ENCODE measurements at places on chromosomes 2 and 18.

GRCh38 chr2:119180892-119181291 lies 22.3 kb upstream of the C1QL2 start:
- no peak for DNase-seq

GRCh38 chr2:131043199-131044074 lies 49.8 kb downstream of the FAM168B start:
- no peak for DNase-seq

DNA sequence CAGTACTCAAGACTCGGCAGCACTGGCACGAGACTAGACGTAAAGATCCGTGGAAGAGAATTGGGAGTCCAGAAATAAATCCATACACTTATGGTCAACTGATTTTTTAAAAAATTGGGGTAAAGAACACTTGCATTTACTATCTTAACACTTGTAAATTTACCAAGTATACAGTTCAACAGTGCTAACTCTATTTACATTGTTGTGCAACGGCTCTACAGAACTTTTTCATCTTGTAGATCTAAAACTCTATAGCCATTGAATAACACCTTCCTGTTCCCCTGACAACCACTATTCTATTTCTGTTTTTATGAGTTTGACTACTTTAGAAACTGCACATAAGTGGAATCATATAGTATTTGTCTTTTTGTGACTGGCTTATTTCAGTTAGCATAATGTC lies 129.4 kb upstream of the SP3 start:
- DNase-seq: no peak

DNA sequence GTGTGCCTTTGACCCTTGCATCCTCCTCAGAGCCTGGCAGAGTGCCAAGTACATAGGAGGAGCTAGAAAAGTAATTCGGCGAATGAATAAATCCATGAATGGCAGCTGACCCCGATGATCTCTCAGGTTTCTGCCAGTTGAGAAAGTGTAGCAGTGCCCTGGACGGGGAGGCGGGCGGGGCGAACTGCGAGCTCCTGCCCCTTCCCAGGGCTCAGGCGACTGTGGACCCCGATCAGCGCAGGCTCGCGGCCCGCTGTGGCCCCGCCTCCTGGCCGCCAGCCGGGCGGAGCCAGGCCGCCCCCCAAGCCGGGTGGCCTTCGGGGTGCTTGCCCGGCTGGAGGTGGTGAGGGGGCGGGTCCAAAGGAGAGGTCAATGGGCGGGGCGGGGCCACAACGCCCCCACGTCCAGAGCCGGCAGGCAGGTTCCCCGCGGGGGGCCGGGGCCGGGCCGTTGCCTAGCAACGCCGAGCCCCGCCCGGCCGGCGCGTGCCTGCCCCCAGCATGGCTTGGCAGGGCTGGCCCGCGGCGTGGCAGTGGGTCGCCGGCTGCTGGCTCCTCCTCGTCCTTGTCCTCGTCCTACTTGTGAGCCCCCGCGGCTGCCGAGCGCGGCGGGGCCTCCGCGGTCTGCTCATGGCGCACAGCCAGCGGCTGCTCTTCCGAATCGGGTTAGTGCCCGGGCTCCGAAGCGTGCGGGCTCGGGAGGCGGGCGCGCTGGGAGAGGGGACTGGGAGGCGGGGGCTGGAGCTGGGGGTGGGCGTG lies 30.6 kb upstream of the TMBIM1 start:
- DNase-seq: peak; percentile 46

GRCh38 chr18:40168026-40168425 lies 1787.0 kb upstream of the PIK3C3 start:
- DNase-seq: no peak

DNA sequence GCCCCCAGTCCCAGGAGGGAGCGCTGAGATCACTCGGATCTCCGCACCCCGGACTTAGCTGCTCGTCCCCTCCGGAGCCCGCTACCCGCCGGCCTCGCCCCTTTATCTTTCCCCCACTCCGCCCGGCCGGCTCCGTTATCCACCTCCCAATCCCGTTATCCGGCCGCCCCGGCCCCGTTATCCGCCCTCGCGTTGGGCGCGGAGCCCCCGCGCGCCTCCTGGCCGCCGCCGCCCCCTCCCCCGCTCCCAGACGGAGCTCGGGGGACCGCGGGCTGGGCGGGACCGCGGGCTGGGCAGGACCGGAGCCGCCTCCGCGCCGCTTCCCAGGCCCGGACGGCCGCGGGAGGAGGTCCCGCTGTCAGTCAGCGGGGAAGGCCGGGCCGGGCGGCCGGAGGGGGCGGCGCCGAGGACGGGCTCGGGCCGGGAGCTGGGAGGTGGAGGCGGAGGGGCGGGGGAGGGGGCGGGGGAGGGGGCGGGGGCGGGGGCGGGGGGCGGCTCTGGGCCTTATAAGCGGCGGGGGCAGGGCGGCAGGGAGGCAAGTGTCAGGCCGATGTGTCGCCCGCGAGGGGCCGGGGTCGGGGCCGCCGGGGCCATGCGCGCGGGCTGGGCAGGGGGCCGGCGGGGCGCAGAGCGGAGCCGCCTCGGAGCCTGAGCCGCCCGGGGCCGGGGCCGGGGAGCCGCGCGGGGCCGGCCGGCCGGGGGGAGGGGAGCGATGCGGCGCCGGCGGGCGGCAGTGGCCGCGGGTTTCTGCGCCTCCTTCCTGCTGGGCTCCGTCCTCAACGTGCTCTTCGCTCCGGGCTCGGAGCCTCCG lies at the start of gene PKDCC:
Gene PKDCC, plus strand, starts transcription at position 534 of the 811 bp plus-strand sequence. Its CDS starts 179 bp downstream, at position 713.
- DNase-seq: peak; percentile 61

GRCh38 chr2:128421286-128421685 lies 102.6 kb upstream of the HS6ST1 start:
- no peak for DNase-seq

DNA sequence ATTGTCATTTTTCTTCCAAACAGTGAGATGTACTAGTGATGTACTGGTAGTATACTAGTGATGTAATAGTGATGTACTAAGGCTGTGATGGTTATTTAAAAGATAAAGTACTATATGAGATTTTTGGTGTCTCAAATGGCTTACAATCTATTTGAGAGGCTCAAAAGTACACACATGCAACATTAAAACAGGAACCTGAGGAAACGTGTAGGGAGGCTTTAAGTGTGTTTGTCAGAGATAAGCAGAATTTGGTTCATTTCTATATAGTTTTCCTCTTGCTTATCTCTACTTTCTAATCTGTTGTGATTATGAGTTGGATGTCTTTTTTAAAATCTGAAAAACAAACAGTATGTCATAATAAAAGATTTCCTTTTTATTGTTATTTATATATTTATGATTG lies 100.9 kb upstream of the SERTAD2 start:
- DNase-seq: no peak

DNA sequence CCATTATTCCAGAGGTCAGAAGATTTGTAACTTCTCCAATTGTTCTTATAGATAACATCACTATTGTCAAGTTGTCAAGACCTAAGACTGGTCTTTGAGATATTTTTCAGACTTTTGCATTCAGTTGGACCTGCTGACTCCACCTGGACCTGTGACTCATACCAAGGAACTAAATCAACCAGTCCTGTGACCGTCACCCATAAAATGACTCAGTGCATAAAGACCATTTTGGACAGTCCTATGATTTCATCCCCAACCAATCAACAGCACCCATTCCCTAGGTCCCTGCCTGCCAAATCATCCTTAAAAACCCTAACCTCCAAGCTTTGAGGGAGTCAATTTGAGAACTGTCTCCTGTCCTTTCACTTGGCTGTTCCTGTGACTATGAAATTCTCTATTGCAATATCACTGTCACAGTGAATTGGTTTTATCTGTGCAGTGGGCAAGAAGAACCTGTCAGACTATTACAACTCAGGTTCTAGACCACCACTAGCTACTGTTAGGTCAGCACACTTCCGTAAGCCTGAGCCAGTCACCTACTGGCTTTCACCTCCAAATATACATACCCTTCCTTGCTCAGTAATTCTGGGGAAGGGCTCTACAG lies 17.1 kb downstream of the DPP4 start:
- DNase-seq: no peak

- DNase-seq: no peak
Measured at GRCh38 chr2:205133544-205133943, 548.8 kb upstream of the NRP2 start.

DNA sequence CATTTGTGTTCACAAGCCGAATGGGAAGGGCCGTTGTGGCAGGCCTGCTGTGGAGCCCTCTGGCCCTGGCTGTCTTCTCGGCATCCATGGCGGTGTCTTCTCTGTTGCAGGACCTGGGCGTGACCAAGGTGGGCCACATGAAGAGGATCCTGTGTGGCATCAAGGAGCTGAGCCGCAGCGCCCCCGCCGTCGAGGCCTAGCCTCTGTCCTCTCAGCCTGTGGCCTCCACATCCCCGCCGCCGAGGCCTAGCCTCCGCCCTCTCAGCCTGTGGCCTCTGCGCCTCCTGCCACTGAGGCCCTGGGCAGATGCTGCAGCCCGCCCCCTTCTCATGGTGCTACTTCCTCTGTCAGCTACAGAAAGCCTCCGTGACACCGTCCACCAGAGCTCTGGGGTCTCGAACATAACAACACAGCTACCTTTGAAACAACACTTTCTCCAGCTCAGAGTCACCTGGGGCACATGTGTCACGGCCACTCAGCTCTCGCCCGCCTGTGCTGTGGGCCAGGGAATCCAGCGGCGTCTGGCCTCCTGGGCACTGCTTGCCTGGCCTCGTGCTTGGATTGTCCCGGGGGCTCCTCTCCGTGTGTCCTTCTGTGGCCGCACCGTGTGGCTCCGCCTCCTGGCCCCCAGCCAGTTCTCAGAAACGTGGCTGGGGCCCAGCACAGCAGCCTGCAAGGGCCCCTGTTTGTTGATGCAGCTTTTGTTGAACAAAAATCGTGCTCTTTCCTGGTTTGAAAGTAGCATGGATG lies 97.1 kb downstream of the USP40 start:
- no peak for DNase-seq

DNA sequence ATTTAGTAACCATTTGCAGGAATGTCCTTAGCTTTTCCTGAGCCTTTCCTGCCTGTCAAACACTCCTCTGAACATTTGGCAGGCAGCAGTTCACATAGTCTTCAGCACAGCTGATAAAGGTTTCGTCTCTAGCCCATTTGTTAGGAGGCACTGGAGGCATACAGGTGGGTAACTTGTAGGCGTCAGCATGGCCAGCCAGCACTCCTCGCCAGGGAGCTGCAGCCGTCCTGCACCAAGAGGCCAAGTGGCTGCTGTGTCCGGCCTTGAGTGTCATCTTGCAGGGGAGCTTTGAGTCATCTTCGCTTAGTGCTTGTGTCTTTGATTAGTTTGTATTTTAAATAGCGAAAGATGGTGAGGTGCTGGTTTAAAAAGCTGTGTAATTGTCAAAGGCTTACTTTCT lies 120.3 kb upstream of the NFATC1 start:
- DNase-seq: no peak

DNA sequence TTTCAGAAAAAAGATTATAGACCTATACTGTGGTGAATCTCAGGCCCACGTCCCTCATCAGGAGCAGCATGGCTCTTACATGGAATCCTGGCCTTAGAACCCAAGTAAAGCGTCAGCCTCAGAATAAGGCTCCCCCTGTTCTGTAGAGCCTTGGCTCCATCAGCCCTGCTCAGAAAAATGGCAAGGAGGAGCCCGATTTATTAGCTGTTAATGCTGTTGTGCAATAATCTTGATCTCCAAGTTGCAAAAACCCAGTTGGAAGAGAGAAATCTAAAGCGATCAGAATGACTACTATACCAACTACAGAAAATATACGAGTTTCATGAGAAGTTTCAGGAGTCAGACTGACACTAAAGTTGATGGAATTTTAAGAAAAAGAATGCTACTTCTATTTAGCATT lies 35.6 kb upstream of the CTAGE1 start:
- DNase-seq: no peak

- no peak for DNase-seq
Measured at GRCh38 chr2:120231564-120231973, 8.4 kb upstream of the TMEM185B start.
